ENCODE measurements at places on chromosomes 4 and X.

- no peak for DNase-seq
These were observed 18.0 kb downstream of the STAP1 start for GRCh38 chr4:67576538-67576937.

- DNase-seq: no peak
These were observed 184.3 kb downstream of the QDPR start for GRCh38 chr4:17327591-17327990.

DNA sequence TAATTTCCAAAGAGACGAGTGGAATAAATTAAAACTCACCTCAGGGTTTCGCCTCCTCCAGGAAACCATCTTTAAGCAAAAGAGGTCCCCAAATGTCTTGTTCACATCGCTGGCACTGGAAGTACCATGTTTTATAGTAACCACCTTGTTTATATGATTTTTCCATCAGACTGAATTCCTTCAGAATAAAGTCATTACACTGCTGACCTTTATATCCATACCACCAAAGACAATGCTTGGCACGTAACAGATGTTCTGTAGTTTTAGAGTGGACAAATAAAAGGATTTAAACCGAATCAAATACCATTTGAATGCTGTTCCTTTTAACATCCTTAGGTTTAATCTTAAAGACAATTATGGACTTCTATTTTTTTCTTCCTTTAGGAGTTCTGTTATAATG, 4.7 kb downstream of the NUDT6 start:
- DNase-seq: no peak

DNA sequence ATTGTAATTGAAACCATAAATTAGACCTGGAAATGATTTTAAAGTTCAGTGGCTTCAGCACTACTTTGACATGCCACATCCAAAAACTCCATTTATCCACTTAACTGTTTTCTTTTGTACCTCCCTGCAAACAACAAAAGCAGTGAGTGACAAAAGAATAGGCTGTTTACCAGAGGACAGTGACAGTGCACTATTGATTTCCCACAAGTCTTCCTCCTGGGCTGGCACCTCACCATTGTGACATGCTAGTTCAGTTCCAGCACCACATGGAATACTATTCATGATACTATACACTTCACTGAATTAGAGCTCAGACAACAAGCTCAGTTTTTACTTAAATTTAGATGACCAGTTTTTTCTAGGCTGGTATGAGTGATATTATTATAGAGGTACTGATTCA, 29.3 kb downstream of the MOSPD2 start:
- no peak for DNase-seq

DNA sequence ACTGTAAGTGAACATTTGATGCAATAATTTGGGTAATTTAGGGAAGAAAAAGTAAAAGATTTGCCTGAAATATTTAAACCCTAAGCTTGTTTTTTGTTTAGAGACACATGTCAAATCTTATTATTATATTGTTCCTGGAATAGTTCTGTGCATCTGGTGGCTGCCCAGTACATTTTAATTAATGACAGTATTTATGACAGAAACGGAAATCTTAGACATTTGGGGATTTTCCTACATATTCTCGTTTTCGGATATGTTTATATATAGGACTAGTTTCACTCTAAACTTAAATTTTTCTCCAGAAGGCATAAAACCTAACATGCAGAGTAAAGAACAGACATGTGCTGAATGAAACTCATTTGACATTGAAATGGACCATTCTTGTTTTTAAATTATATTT, 125.6 kb upstream of the PAQR3 start:
- no peak for DNase-seq

- no peak for DNase-seq
These were observed 81.9 kb upstream of the HUWE1 start for GRCh38 chrX:53768451-53768850.

- no peak for DNase-seq
These were observed 21.2 kb upstream of the GPC3 start for GRCh38 chrX:134006484-134007161.
